ENCODE measurements at places on chromosomes 5 and 9.

DNA sequence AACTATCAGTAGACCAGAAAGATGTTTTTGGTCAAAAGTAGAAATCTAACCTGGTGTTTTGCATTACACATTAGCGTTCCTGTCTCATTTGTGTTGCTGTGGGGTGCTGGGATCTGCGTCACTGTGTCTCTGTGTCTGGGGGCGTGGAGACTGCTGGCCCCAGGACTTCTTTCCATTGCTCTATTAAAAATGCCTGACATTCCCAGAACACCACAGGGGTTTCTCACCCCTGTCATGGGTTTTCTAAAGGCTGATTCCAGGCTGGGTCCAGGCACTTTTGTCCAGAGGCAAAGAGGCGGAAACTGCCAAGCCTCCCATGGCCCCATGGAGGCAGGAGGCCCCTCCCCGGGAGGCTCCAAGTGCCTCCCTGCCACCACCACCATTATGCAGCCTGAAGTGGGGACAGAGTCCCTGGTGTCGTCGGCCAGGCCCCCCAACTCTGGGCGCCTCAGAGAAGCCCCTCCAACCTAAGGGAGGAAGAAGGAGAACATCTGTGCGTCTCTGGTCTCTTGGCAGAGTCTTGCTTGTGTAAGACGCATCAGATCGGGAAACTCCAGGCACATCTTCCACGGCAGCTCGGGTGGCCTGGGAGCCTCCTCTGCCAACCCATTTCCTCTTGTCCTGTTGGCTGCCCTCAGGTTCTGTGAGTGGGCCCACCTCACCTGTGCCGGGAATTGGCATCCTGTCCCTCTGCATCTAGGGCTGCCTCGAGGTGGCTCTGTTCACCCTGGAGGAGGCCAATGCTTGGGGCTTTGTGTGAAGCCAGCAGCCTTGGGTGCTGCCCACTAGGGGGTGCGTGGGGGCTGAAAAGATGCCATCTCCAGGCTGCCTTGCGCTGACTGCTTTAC is 13.8 kb upstream of the PLEKHG4B start:
- DNase-seq = peak; percentile 40

DNA sequence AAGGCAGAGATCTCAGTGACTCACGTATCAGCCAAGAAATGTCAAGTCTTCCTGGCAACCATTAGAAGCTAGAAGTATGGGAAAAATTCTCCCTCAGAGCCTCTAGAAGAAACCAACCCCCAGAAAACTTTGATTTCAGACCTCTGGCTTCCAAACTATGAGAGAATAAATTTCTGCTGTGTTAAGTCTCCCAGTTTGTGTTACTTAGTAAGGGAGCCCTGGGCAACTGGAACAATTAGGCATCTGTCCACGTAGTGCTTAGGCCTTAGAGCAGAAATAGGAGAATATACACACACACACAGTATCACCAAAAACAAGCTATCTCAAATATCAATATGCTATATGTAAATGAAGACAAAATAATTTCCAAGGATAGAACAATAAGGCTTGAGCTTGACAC is 894.8 kb upstream of the CDH10 start:
- DNase-seq = no peak

DNA sequence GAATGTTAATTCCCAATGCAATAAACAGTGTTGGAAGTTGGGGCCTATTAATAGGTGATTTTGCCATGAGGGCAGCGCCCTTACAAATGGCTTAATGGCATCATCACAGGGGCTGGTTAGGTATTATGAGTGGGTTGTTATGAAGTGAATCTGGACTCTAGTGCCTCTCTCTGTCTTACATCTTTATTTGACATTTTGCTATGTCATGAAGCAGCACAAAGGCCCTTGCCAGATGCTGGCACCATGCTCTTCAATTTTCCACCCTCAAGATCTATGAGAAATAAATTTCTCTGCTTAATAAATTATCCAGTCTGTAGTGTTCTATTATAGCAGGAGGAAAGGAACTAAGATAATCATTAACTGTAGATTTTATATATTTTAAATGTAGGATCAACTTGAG is 1098.7 kb upstream of the NUDT12 start:
- DNase-seq = no peak

GRCh38 chr5:66969963-66970362 is 226.6 kb downstream of the CD180 start:
- DNase-seq = peak; percentile 21

DNA sequence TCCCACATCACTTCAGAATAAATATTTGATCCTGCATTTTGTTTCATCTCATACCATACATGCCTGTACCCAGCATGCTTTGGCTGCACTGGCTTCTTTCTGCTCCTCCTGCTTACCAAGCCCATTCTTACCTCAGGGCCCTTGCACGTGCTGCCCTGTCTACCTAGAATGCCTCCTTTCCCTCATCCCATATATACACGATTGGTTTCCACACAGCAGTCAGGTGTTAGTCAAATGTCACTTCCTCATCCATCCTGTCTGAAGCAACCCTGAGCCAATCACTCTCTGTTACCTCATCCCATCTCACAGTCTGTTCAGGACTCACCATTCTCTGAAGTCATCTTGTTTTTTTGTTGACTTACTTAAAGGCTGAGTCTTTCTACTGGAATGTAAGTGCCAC is 30.3 kb downstream of the CAST start:
- no peak for DNase-seq

GRCh38 chr9:97632248-97632984 is 752 bp downstream of the TSTD2 start:
- DNase-seq = peak; percentile 85

DNA sequence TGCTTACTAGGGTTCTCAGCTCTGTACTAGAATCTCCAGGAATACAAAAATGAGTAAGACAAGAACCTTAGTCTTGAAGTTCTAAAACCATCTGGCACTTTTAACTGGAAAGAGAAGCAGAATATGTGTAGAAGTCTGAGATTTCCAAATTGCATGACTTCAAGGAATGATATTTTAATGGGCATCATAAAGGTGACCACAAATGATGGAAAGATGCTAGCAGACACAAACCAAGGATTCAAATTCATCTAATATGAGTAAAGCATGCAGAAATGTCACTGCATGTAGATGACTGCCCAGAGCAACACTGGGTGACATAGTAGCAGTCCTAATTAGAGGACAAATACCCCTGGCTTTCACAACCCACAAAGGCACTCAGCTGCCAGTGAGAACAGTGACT is 117.2 kb downstream of the RPS23 start:
- no peak for DNase-seq

DNA sequence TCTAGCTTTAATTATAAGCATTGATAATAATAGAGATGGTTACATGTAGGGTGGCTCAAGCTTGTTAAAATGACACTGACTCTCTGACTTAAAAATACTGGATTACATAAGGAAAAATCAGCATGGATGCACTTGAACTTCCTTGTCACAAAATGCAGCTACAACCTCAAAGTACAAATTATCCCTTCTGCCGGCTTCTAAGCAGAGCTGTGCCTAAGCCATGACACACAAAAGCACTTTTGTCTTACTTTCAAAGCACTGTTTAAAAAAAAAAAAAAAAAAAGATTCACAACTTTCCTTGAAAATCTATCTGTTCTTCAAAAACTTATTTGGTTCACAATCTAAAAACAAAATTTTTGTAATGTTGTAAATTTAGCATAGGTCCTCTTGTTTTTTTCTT is 36.4 kb upstream of the ZFAND5 start:
- no peak for DNase-seq

DNA sequence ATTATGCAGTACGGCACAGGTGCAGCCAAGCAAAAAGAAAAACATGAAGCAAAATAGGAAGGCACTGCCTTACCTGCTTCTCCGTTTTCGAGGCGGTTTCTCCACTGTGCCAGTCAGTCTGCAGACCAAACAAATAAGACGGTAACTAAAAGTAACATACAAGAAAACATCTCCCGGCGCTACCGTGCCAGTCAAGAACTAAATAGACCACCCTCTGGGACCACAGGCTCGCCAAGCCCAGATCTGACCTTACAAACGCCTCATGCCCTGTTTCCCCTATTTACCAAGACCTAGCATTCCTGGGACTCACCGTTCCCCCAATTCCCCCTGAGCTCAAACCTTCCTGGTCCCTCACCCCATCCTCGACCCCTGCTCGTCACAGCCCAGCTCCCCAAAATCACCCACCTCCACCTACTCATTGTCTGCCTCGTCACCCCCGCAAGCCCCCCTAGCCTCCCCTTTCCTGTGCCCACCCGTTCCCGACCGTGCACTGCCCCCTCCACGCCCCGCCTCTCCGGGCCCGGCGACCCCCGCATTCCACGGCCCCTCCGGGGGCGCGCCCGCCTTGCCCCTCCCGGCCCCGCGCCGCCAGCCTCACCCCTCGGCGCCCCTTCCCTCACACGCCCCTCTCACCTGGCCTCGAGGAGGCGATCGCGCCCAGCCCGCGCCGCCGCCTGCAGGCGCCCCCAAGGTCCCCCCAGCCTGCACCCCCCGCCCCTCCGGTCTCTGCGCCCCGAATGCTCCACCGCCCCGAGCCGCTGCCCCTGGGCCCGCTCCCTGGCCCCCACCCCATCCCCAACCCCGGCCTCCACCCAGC is 560 bp downstream of the SCAI start:
- DNase-seq = no peak

- peak; percentile 32 for DNase-seq
These were observed 44.8 kb downstream of the PRRC1 start for GRCh38 chr5:127562252-127562651.

- no peak for DNase-seq
These were observed 24.3 kb downstream of the KCNT1 start for GRCh38 chr9:135726138-135726853.

Measured in hematopoietic multipotent progenitor cell treated with erythropoietin and hydrocortisone succinate and interleukin-3 and kit ligand, for 8 days (in vitro differentiated cells).